Adrenal gland (tissue), 19 donors: ENCODE measurements at places on chromosomes 1 and 21. TPM values are rescaled to one million over a fixed set of nuclear protein-coding genes. Genes with fewer than 3 reads are reported as not detected.

GRCh38 chr1:24923485-24924113 lies 6.5 kb downstream of the RUNX3 start:
- no peak for DNase-seq

- peak; percentile 69 for DNase-seq
These were observed 662 bp downstream of the SCAF4 start for GRCh38 chr21:31731056-31731856.

DNA sequence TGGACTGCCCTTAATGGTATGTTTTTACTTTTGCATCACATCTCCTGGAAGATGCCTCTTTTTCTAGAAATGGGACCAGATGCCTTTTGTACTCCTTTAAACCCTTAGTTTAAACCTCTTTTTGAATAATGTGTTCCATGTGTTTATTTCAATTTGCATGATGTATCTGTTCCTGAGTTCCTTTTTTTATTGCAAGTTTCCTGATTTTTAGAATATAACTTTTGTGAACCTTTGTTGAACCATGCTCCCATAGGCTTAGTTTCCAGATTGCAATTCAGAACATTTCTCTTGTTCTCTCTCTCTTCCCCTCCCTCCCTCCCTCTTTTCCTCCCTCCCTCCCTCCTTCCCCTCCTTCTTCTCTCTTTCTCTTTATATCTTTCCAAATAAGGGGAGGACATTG lies 81.9 kb downstream of the RGL1 start:
- no peak for DNase-seq

DNA sequence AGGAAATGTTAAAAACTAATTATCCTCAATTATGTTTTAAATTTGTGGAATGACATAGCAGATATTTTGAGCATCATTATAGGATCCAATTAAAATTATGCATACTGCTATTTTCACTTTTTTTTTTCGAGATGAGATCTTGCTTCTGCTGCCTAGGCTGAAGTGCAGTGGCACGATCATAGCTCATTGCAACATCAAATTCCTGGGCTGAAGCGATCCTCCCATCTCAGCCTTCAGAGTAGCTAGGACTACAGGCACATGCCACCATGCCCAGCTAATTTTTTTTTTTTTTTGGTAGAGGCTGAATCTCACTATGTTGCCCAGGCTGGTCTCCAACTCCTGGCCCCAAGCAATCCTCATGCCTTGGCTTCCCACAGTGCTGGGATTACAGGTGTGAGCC lies 11.3 kb upstream of the SLC1A7 start:
- DNase-seq, result no peak

ASCL5 gene
- not detected for total RNA-seq
